ENCODE measurements at places on chromosomes 1 and 21.

DNA sequence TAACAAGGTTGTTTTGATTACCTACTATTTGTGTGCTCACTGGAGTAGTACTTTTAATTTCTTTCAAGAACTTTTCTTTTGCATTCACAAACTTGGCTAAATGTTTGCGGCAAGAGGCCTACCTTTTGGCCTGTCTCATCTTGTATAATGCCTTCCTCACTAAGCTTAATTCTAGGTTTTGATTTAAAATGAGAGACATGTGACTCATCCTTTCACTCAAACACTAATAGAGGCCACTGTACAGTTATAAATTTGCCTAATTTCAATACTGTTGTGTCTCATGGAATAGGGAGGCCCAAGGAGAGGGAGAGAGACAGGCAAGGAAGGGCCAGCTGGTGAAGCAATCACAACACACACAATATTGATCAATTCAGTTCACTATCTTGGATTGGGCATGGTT lies 66.1 kb downstream of the ZNF644 start:
- H3K27me3 ChIP-seq, result no peaks in the 10 kb centered on the region
- H3K27ac ChIP-seq, result no peak overlapping the region
- no peak for DNase-seq
- no peak overlapping the region for H3K4me3 ChIP-seq
- no peaks in the 10 kb centered on the region for H3K4me1 ChIP-seq

DNA sequence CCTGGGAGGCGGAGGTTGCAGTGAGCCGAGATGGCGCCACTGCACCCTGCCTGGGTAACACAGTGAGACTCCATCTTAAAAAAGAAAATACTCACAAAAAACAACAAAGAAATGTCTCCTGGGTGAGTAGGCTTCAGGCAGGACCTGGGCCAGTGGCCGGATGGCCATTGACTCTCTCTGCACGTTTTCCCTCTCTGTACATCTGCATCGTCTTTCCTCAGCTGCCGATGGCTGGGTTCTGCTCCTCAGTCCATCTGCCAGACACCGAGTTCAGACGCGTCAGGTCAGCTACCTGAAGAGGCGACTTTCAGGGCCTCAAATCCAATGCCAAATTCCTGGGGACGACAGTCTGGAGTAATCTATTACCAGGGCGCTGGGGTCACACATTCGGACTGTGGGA lies 199.3 kb downstream of the CAMTA1 start:
- no peaks in the 10 kb centered on the region for H3K36me3 ChIP-seq
- no peaks in the 10 kb centered on the region for H3K27me3 ChIP-seq
- H3K4me3 ChIP-seq, result no peak overlapping the region
- DNase-seq, result no peak

DNA sequence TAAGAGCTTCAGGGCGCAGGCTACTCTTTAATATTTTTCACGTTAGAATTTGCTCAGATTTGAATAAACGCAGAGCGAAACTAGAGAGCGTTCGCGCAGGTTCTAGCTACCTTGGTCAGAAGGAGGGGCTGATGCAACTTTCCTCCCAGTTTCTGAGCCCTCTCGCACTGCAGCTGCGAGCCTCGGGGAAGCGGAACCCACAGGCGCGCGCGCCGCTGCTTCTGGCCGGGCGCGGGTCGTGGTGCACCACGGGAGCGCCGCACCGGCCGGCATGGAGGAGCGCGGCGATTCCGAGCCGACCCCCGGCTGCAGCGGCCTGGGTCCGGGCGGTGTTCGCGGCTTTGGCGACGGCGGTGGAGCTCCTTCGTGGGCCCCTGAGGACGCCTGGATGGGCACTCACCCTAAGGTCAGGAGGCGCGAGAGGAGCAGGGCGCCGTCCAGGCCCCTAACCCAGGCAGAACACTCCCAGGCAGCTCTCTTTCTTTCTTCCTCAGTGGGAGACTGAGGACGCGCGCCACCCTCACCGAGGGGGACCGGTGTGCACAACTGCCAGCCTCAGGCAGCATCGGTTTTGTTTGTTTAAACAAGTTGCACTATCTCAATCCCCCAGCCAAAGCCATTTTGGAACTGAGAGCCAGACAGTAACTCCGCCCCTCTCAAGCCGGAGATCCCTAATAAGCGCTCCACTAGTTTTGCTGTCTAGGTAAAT lies at the start of gene TSEN15:
Gene TSEN15, plus strand, starts transcription at position 246 of the 709 bp plus-strand sequence. Its CDS starts 26 bp downstream, at position 272.
- peak; percentile 91 for DNase-seq
- H3K27ac ChIP-seq, result peak within 1 kb of the TSS; percentile 88
- H3K36me3 ChIP-seq, result no peaks in the 10 kb centered on the region
- H3K27me3 ChIP-seq, result no peaks in the 10 kb centered on the region

GRCh38 chr1:203444171-203444576 lies 31.4 kb upstream of the PRELP start:
- H3K27me3 ChIP-seq, result peaks cover 5% of the 10 kb centered on the region
- H3K27ac ChIP-seq, result no peak overlapping the region
- no peaks in the 10 kb centered on the region for H3K4me1 ChIP-seq
- no peak for DNase-seq

DNA sequence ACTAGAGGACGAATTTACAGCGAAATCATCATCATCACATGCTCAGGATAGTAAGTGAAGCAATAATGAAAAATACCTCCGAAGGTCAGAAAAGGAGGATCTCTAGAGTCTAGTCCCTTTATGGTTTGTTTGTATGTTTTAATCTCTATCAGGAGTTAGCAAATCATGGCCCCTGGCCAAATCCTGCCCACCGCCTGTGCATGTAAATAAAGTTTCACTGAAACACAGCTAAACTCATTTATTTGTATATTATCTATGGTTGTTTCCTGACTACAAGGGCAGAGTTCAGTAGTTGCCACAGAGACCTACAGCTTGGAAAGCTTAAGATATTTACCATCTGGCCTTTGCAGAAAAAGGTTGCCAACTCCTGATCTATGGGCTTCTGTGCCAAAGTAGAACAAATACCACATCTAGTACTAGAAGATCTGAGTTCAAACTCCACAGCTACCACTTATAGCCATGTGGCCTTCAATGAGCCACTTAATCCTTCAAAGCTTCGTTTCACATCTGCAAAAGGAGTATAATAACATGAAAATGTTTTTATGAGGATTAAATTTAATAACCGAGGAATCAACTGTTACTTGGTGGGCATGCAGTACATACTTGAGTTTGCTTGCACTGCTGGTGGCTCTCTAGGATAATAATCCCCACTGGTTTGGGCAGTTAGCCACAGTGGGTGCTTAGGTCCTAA lies 94.0 kb upstream of the KIF26B start:
- no peak overlapping the region for H3K27ac ChIP-seq
- peaks cover 2% of the 10 kb centered on the region for H3K4me1 ChIP-seq
- H3K4me3 ChIP-seq, result no peak overlapping the region
- no peaks in the 10 kb centered on the region for H3K27me3 ChIP-seq
- peaks cover 2% of the 10 kb centered on the region for H3K36me3 ChIP-seq
- no peak for DNase-seq

GRCh38 chr1:53066488-53066887 lies 4.5 kb downstream of the PODN start:
- no peak overlapping the region for H3K4me3 ChIP-seq
- H3K27ac ChIP-seq, result no peak overlapping the region
- DNase-seq, result no peak
- H3K36me3 ChIP-seq, result no peaks in the 10 kb centered on the region
- H3K27me3 ChIP-seq, result peaks cover 4% of the 10 kb centered on the region
- H3K4me1 ChIP-seq, result peaks cover 16% of the 10 kb centered on the region

GRCh38 chr1:163027610-163028009 lies 41.6 kb upstream of the RGS4 start:
- H3K27ac ChIP-seq, result no peak overlapping the region
- no peaks in the 10 kb centered on the region for H3K36me3 ChIP-seq
- H3K4me3 ChIP-seq, result no peak overlapping the region
- H3K27me3 ChIP-seq, result no peaks in the 10 kb centered on the region

DNA sequence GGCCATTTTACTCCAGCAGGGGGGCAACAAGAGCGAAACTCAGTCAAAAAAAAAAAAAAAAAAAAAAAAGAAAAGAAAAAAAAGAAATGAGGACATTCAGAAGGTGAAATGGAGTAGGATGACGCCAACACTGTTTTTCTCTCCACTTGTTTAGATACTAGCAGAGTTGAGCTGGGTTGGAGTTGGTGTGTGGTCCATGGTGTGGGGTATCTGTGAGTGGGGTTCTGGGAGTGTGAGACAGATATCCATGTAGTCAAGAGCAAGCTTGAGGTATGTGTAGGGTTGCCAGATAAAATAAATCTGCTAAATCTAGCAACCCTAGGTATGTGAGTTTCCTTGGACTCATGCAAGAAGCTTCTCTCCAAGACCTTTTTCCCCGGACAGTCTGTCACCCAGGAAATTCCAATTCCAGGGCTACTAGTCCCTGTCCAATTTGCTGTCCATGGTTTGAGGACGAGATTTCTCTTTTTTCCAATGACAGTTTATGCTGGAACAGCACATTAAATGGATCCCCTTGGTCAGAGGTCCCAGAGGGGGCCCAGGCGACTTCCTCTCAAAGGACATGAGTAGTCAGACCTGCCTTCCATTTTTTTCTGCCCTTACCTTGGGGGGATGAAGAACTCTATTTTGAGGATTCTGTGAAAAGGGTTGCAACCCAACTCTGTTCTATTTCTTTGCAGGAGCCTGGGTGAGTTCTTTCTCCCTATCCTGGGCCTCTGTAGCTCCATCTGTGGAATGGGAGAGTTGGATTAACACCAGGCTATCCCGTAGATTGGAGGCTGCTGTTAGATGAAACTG lies 2.1 kb upstream of the FOXD2 start:
- H3K4me1 ChIP-seq, result peaks cover 40% of the 10 kb centered on the region
- peaks cover 56% of the 10 kb centered on the region for H3K27me3 ChIP-seq
- no peaks in the 10 kb centered on the region for H3K36me3 ChIP-seq

DNA sequence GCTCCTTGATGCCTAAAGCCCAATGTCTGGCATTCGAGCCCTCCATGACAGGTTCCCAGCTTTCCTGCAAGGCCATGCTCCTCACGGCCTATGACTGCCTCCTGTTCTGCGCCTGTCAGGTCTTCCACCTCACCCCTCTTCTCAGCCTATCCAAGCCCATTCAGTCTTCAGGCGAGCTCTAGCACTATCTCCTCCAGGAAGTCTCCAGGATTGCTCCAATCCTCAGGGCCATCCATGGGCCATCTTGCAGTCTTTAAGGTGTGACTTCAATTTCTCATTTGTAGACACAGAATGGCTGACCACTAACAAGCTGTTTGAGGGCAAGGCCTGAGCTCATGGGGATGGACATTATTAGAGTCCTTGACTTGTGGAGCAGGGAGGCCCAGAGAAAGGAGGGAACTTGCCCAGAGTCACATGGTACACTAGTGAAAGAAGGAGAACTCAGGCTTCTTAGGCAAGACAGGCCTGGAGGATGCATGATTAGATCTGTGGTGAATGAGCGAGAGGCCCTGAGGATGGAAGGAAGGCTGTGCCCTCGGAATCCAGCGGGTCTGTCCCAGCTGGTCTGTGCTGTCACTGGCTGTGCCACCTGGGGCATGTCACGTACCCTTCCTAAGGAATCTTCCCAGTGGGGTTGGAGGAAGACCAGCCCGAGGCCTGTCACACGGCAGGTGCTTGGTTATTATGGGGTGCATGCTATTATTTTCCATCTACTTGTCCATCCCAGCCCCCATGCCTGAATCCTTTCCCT lies 1.2 kb upstream of the ACOT11 start:
- H3K27ac ChIP-seq, result peak overlapping the region; percentile 69
- no peaks in the 10 kb centered on the region for H3K27me3 ChIP-seq
- DNase-seq, result peak; percentile 78
- peaks cover 71% of the 10 kb centered on the region for H3K4me1 ChIP-seq
- H3K4me3 ChIP-seq, result peak overlapping the region; percentile 33
- H3K36me3 ChIP-seq, result no peaks in the 10 kb centered on the region

DNA sequence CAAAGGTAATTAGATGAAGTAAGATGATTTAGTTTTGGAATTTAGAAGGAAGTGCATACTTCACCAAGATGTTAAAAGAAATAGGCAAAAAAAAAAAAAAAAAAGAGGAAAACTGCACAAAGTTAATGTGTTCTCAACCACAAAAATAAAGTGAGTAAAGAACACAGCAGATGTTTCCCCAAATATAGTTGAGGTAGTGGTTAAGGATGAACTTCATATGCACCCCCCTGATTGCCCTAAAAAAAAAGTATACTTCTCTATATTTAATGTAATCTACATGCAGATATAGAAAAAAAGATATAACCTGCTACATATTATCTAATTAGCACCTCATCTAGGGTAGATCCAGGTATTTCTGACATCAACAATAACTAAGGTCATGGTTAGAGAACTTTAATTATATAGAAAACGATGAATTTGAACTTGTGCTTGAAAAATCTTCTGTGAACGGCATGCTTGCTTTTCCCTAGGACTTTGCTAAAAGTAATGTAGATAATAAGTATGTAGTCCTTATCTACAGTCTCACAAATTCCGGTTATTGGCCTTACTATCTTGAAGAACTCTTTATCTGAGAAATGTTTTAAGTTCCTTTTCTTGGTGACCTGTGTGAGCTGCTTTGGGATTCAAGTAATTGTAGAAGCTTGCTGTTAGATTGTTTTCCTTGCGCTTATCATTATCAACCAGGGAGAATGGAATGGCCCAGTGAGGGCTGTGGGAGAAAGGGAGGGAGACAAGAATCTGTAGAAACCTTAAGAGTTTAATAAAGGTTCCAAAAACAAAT lies 70.1 kb upstream of the LRRC7 start:
- no peak overlapping the region for H3K27ac ChIP-seq
- DNase-seq, result peak; percentile 88
- no peaks in the 10 kb centered on the region for H3K27me3 ChIP-seq
- no peak overlapping the region for H3K4me3 ChIP-seq
- peaks cover 35% of the 10 kb centered on the region for H3K4me1 ChIP-seq
- H3K36me3 ChIP-seq, result no peaks in the 10 kb centered on the region

GRCh38 chr21:39775816-39776215 lies 30.8 kb downstream of the IGSF5 start:
- H3K4me3 ChIP-seq, result no peak overlapping the region
- H3K36me3 ChIP-seq, result no peaks in the 10 kb centered on the region
- DNase-seq, result no peak

DNA sequence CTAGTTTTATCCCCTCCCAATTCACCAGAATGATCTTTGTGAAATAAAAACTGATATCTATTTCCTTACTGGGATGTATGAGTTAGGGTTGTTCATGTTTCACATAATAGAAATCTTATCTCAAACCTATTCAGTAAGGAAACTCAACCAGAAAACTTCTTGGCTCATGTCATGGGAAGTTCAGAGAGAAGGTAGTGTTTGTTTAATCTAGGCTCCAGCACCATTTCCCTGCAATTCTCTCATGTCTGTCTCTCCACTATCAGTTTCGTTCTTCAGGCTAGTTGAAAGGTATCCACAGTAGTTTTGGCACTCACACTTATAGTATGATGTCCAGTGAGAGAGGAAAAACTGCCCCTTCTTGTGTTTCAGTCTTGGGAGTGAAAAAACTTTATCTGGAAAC lies 34.6 kb upstream of the UHMK1 start:
- no peak overlapping the region for H3K27ac ChIP-seq
- no peaks in the 10 kb centered on the region for H3K36me3 ChIP-seq
- H3K27me3 ChIP-seq, result no peaks in the 10 kb centered on the region
- no peaks in the 10 kb centered on the region for H3K4me1 ChIP-seq
- H3K4me3 ChIP-seq, result no peak overlapping the region
- no peak for DNase-seq

- no peak overlapping the region for H3K27ac ChIP-seq
- no peaks in the 10 kb centered on the region for H3K27me3 ChIP-seq
- no peak overlapping the region for H3K4me3 ChIP-seq
- H3K4me1 ChIP-seq, result peaks cover 9% of the 10 kb centered on the region
Observed at GRCh38 chr1:154849645-154850131, 20.4 kb downstream of the KCNN3 start.

- no peak for DNase-seq
- no peaks in the 10 kb centered on the region for H3K4me1 ChIP-seq
- no peak overlapping the region for H3K27ac ChIP-seq
- H3K36me3 ChIP-seq, result no peaks in the 10 kb centered on the region
Observed at GRCh38 chr21:18274370-18274769, 29.7 kb downstream of the CHODL start.

GRCh38 chr1:61079296-61079897 lies 3.0 kb upstream of the NFIA start:
- no peak overlapping the region for H3K27ac ChIP-seq
- DNase-seq, result peak; percentile 15
- peaks cover 57% of the 10 kb centered on the region for H3K4me1 ChIP-seq
- no peaks in the 10 kb centered on the region for H3K36me3 ChIP-seq
- H3K4me3 ChIP-seq, result peak overlapping the region; percentile 84
